Cardiac septum (tissue), 1 donor: ENCODE measurements at places on chromosomes 11 and 22. TPM values are rescaled to one million over a fixed set of nuclear protein-coding genes. Genes with fewer than 3 reads are reported as not detected.

- no peak for DNase-seq
Measured at GRCh38 chr11:132691848-132692550, 840.3 kb downstream of the OPCML start.

- DNase-seq, result no peak
Measured at GRCh38 chr11:61529537-61530225, 21.1 kb downstream of the LRRC10B start.

GRCh38 chr22:47251911-47252310 is 489.5 kb downstream of the TBC1D22A start:
- DNase-seq, result no peak

Gene CHRDL2
- 4.9 TPM for total RNA-seq

- DNase-seq, result no peak
Measured at GRCh38 chr11:33375688-33376311, 118.6 kb downstream of the HIPK3 start.

GRCh38 chr11:125637840-125638239 is 12.9 kb downstream of the CHEK1 start:
- DNase-seq, result no peak

DNA sequence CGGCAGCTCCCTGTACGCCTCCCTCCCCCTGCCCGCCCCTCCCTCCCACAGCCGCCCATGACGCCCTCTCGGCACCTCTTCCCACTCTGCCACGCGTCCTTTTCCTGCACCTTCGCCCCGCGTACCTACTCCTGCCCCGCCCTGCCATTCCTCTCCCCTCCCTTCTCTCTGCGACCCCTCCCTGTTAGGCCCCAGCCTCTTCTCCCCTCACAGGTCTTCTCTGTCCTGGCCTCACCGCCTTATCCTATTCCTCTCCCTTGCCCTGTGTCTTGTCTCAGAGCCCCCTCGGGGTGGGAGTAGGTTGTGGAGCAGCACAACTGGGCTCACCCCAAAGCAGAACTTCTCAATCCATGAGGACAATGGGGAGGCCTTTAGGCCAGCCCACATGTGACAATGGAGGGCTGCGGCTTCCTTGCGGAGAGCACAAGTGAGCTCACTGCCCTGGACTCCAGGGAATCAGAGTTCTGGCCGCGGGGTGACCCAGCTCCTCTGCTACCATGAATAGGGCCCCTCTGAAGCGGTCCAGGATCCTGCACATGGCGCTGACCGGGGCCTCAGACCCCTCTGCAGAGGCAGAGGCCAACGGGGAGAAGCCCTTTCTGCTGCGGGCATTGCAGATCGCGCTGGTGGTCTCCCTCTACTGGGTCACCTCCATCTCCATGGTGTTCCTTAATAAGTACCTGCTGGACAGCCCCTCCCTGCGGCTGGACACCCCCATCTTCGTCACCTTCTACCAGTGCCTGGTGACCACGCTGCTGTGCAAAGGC is 539 bp downstream of the SLC35C1 start:
- peak; percentile 74 for DNase-seq

- no peak for DNase-seq
Measured at GRCh38 chr11:84855508-84856245, 771.5 kb downstream of the DLG2 start.

Gene EP300
- 35.4 TPM for total RNA-seq

GRCh38 chr11:19332476-19332875 is 91.7 kb upstream of the E2F8 start:
- DNase-seq, result no peak

DNA sequence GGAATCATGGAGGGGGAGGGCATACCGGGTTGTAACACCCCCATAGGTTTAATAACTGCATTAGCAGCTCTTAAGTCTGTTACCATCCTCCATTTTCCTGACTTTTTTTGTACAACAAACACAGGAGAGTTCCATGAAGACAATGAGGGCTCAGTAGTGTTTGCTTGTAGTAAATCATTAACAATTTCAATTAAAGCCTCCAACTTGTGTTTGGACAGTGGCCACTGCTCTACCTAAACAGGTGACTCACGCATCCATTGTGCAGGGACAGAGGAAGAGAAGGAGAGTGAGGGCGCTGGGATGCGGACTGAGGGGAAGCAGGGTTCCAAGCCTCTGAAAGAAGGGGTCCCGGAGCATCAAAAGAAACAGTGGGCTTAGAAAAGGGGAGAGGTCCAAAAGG is 21.3 kb upstream of the MTNR1B start:
- no peak for DNase-seq

DNA sequence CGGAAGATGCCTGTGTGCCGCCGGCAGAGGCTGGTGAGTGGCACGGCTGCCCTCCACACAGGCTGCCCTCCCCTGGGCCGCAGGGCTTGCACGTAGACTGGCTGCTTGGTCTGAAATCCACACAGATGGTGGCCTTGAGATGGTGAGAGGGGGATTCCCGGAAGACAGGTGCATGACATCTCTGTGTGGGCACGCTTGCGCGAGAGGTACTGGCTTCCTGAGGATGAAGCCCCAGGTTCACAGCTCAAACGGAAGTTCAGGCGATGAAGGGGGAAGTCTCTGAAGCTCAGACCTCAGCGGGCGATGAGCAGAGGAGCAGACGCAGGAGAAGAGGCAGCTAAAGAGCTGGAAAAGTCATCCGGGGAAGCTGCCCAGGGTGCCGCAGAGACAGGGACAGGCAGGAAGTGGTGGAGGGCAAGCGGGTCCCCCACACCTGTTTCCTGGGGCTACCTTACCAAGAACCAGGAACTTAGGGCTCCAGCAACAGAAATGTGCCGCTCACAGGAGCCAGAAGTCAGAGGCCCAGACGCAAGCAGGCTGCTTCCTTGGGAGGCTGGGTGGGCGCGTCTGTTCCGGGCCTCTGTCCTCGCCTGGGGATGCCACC is 7.2 kb downstream of the CRELD2 start:
- no peak for DNase-seq

Gene VWA5A
- total RNA-seq, result 4.3 TPM

DNA sequence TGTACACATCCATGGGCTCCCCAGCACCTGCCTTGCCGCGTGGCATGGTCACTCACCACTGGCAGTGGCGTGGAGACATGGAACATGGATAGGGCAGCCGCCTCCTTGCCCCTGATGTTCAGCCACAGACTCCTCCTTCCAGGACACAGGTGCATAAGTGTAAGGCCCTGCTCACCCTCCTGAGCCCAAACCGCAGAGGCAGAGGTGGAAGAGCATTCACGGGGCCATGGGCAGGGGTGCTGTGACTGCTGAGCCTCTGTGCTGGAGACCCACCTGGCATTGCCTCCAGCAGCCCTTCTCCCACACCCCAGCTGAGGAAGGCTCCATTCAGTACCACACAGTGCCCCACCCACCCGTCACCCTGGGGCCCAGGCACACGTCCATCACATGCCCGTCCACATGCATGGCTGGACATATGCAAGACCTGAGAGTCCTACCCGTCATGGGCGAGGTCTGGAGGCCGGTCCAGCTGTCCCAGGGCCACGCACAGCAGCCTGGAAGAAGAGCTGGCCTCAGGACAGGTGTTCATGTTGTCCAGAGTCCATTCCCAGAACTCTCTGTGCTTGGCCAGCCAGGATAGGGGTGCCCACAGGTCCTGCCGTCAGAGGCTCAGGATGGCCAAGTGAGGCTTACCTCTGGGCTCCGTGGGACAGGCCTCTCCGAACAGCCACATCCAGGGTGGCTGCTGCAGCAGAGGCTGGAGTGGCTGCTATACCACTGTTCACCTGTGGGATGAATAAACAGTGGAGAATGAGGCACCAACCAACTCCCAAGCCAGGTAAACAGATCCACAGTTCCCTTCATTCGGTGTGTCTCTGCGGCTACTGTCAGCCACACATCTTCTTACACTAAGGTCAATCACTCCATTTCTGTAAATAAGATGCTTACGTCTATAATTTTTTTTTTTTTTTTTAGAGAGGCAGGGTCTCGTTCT is 1.7 kb upstream of the TUBGCP6 start:
- DNase-seq, result no peak

DNA sequence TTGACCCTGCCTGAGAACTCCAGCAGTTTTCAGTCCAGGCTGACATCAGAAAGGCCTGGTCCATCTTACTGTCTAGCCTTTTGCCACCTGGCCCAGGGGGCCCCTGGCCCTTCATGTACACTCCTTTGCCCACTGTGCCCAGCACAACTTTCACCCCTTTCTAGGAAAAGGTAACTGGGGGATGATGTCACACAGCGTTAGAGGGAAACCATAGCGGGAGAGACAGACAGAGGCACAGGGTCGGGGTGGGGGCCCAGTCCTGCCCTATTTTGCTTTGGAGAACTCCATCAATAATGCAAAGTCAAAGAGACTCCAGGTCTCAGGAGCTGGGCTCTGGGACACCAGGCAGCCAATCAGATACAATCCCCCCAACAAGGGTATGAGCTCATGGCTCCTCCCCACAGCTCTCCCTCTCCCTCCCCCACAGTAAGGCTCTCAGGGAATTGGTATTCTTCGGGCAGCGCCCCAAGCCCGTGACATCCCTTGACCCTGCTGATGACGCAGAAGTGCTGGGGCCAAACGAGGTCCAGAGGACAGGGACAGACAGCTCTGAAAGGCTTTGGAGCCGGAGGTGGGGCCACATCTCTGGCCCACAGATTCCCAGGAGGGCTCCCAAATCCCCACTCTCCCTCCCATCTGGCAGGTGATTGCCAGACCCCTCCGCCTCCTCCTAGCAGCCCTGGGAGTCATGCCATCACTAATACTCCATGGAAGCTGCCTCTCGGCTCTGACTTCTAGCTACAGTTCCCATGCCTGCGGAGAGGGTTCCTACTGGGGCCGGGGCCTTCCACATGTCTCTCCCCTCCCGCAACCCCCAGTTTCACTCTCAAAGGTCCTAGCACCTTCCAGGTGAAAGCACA is 5.9 kb downstream of the USP2 start:
- peak; percentile 90 for DNase-seq

DNA sequence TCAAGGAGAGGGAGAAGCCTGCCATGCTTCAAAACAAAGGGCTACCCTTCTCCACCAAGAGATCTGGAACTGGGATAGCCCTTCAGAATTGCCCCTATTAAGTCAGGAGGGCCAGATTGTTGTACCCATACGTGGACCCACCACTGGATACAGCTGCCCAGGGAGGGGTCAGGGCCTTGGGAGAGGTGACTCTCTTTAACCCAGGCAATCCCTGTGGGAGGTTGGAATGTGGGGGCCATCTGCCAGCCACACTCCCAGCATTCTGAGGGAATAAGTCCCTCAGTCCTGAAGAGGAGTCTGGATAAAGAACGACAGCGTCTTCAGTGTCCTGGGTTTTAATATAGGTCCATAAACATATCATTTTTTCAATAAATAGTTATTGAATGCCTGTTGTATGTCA is 588.2 kb upstream of the TENM4 start:
- DNase-seq, result no peak

Gene MLC1
- 0.13 TPM for total RNA-seq

DNA sequence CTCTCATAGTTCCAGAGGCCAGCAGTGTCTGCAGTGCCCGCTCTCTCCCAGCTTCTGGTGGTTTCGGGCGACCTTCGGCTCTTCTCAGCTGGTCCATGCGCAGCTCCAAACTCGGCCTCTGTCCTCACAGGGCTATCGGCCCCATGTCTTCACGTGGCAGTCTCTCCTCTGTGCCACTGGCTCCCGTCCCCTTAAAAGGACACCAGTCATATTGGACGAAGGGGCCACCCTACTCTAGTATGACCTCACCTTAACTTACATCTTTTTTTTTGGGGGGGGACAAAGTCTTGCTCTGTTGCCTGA is 13.8 kb downstream of the LTO1 start:
- no peak for DNase-seq

Gene BEST1
- 1.1 TPM for total RNA-seq

GRCh38 chr11:14378171-14378570 is 19.2 kb upstream of the RRAS2 start:
- no peak for DNase-seq

Gene KRTAP5-7
- not detected for total RNA-seq

GRCh38 chr22:40156001-40156516 is 21.7 kb upstream of the TNRC6B start:
- DNase-seq, result no peak

DNA sequence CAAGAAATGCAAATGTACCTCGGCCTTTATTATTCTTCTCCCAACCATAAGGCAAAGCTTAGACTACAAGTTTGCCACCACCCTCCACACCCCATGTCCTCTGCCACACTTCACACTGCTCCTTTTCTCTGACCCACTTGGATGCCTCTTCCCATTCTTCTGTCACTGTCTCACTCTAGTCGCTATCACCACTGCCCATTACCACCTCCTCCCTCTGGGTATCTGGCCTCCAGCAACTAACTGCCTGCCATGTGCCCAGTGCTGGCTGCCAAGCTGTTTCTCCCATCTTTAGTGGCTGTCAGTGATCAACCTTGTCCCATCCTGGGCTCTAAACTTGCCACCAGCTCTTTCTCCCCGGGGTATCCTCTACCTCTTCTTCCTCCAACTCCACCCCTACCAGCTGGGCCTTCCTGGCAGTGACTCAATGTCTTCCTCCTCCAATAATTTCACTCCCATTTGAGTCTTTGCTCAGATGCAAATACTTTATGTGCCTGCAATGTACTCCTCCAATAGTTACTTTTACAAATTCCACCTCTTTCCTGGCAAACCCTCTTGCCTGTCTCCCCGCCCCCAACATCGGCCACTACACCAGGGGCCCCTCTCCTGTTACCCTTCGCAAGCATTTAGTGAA is 20.1 kb upstream of the KDM2A start:
- DNase-seq, result no peak

GRCh38 chr11:128052912-128053641 is 534.3 kb downstream of the ETS1 start:
- DNase-seq, result no peak

Gene C11orf21
- total RNA-seq, result 23.2 TPM
